ENCODE measurements at places on chromosomes 2 and 18.

- no peak for DNase-seq
Measured at GRCh38 chr18:29383311-29384273, 1206.7 kb upstream of the CDH2 start.

- DNase-seq: no peak
Measured at GRCh38 chr2:69211048-69211447, 176.0 kb downstream of the GFPT1 start.

- DNase-seq: peak; percentile 46
Measured at GRCh38 chr2:156334496-156335478, 2.3 kb upstream of the NR4A2 start.

DNA sequence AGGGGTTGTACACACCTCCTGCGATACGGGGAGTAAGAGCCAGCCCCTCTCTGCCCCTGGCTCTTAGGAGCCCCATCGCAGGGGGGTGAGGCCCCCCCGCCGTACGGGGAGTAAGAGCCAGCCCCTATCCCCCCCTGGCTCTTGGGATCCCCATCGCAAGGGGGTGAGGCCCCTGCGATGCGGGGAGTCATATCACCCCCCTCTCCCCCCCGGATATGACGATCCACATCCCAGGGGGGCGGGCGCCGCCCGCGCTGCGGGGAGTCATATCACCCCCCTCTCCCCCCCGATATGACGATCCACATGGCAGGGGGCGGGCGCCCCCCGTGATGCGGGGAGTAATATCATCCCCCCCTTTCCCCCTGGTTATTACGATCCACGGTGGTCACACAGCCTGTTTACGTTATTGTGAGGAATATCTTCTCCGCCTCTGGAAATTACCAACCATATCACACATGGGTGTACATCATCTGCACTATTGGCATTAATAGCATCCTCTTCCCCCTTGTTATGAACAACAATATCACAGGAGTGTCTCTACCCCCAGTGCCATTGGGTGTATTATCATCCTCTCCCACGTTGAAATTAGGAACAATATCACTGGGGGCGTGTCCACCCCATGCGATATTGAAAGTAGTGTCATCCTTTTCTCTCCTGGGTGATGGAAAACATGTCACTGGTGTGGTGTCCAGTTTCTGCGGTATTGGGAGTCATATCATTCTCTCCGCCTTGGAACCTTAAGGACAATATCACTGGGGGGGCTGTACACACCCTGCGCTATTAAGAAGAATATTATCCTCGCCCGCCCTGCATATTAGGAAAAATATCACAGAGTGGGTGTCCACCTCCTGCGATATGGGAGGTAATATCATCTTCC, 24.7 kb upstream of the NAGK start:
- DNase-seq: no peak

DNA sequence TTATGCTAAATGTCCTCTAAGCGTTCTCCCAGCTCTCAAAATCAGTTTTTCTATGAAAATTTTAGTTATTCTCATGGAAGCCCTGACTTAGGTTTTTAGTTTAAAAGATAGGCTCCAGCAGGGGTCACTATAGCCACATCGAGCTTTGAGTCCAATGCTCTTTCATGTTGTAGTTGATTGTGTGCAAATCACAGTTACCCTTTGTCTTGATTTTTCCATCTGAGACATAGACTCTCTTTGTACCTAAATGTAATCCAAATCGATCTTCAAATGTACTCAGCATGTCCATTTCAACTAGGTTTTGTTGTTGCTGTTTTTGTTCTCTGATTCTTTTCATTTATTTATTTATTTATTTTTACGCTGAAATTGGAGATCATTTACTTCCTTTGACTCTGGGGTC, 26.4 kb upstream of the MSTN start:
- peak; percentile 48 for DNase-seq

GRCh38 chr2:241734467-241735208, at the start of gene D2HGDH:
Gene D2HGDH (plus strand): TSS chr2:241734630. CDS start chr2:241735225, 595 bp downstream.
- DNase-seq: peak; percentile 94

- DNase-seq: no peak
Measured at GRCh38 chr2:133053541-133053940, 383.5 kb upstream of the LYPD1 start.

DNA sequence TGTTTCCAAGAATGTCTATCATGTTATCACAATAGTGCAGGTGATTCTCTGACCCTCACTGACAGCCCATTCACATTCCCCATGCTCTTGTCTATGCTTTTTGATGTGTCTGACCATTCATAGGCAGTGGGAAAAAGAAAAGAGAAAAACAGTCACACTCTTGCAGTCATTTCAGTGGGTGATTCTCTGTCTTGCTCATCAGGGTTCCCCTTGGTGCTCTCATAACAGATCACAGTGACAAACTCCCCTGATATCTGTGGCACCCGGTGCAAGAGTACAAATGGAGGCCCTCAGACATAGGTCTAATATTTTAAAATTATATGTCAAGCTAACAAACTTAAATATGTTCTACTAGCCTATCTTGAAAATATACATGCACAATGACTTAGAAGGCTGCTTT, 72.7 kb upstream of the PPP1CB start:
- DNase-seq: no peak

- peak; percentile 18 for DNase-seq
Measured at GRCh38 chr2:111118981-111119821, 1.5 kb upstream of the BCL2L11 start.

GRCh38 chr18:23992089-23992940, 22.2 kb upstream of the TTC39C start:
- DNase-seq: no peak

DNA sequence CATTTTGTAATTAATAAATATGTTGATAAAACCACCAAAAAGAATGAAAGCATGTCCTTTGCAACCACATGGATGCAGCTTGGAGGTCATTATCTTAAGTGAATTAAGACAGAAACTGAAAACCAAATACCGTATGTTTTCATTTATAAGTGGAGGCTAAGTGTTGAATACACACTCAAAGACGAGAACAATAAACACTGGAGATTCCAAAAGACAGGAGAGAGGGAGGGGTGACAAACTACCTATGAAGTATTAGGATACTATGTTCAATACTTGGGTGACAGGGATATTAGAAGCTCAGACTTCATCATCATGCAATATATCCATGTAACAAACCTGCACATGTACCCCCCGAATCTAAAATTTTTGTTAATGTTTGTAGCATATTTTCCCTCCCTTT, 7.0 kb downstream of the ERLEC1 start:
- no peak for DNase-seq

GRCh38 chr2:177727577-177728398, 335.2 kb downstream of the AGPS start:
- no peak for DNase-seq

DNA sequence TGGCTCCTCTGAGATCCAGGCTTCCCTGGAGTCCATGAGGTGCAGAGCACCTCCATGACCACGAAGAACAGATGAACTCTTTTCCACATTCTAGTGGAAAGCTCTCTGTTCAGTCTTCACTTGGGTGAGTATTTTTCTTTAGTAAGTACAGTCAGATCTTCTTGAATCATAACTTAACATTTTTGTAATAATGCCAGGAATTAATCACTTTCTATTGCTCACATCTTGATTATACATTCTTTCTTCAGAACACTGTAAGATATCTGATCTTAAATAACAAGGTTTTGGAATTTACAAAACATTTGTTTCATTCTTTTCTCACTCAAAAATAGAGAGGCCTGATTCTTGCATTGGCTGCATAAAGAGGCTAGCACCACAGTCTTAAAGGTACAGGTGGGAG, 45.4 kb upstream of the RND3 start:
- no peak for DNase-seq

GRCh38 chr2:168529900-168530561, 74.0 kb downstream of the CERS6 start:
- DNase-seq: no peak

- no peak for DNase-seq
Measured at GRCh38 chr2:224722250-224722649, 6.1 kb upstream of the CCDC195 start.

DNA sequence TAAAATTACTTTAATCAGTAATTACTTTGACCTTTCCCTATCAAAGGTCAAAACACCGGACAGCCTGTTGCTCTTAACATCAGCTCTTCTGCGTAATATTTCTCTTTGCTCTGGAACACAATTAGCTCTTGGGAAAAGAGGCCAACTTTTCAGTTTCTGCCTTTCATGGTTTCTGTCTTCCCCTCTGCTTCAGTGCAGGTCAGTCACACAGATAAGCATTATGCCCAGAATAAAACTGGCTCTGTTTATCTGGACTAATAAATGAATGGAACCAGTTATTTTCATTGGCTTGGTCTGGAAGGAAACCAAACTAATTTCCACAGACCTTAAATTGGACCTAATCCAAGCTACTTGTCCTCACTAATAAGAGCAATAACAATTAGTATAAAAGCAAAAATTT, 26.2 kb upstream of the GALNT3 start:
- no peak for DNase-seq

- no peak for DNase-seq
Measured at GRCh38 chr2:152094014-152094413, 4.8 kb downstream of the CACNB4 start.

DNA sequence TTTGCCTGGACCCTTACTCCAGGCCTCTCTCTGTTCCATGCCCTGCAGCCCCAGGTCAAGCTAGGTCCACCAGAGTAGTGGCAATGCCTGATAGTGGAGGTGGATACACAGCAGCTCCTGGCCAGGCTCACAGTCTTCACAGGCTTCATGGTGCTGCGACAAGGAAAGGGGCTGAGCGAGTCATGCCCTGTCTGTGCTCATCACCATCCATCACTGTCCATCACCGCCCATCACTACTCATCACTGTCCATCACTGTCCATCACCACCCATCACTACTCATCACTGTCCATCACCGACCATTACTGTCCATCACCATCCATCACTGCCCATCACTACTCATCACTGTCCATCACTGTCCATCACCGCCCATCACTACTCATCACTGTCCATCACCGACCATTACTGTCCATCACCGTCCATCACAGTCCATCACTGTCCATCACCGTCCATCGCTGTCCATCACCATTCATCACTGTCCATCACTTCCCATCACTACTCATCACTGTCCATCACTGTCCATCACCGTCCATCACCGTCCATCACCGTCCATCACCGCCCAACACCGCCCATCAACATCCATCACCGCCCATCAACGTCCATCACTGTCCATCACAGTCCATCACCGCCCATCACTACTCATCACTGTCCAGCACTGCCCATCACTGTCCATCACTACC, 57.1 kb upstream of the OTOS start:
- no peak for DNase-seq

- DNase-seq: no peak
Measured at GRCh38 chr2:60400462-60401246, 152.8 kb downstream of the BCL11A start.

- DNase-seq: no peak
Measured at GRCh38 chr2:48276626-48277025, 253.3 kb upstream of the STON1 start.

DNA sequence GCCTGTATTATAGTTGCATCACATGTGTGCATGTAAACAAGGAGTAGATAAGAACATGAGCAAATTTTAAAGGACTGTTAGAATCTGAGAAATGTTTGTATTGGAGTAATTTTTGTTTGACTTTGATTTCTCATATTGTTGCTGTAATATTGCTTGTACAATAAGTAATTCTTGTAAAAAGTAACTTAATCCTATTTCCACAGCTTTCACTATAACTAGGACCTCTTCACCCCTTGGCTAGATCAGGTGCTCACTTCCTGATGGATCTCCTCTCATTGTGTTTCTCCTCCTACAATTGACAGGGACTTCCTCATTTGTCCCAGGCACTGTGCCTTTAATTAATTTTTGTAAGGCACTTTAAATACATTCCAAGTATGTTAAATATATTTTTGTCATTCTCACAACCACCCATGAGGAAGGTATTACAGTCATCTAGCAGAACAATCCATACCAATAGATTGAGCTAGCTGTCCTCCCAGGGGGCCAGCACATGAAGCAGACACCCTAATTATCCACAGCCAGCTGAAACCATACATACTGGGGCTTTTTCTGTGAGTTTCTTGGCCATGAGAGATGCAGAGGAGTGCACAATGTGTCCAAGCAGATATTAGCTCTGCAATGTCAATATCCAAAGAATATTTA, 359.5 kb upstream of the ACVR2A start:
- no peak for DNase-seq

DNA sequence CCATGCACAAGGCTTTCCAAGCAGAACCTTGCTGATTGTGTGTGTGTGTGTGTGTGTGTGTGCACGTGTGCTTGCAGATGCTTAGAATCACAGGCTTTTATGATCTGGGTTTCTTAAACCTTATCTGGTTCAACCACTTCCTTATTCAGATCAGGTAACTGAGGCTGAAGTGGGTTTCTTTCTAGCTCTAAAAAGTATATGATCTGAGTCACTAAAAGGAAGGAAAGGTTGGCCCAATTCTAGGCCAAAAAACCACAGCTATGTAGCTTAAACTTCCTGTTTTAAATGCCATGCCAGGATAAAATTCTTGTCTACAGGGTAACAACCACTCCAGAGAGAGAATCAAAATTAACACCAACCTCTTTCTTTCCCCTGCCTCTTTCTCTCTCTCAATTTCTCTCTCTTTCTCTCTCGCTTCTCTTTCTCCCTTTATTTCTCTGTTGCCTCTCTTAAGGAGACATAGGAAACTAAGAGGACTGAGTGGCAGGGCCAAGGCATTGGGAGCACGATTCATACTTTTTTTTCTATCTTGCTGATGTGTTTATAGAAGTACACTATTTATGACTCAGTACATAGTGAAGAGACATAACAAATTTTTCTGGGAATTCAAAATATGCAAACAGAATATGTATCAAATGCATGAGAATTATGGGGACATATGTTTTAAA, 140.3 kb downstream of the TRIB2 start:
- DNase-seq: no peak

DNA sequence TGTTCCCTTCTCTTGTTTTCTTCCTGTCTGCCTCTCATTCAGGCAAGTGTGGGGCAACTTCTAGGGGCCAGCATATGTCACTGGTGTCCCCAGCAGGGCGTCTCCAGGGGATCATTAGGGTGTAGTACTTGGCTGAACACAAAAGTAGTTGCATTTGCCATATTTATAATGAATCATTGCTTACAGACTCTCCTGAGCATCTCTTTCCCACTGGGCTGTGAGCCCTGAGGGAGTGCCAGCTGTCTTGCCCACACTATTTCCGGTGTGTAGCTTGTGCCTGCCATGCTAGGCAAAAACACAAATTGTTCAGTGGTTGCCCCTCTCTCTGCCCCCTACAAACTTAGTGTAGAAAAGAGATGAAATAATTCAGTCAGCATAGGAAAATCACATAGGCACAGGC, 40.8 kb upstream of the SCLY start:
- no peak for DNase-seq

DNA sequence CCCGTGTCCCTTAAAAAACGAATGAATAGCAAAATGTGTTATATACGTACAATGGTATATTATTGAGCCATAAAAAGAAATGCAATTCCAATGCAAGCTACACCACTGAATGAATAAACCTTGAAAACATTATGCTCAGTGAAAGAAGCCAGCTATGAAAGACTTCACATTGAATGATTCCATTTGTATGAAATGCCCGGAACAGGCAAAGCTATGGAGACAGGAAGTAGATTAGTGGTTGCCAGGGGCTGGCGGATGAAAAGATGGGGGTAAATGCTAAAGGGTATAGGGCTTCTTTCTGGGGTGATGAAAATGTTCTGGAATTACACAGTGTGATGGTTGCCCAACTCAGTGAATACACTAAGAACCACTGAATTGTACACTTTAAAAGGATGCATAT, 113.3 kb downstream of the NOL10 start:
- DNase-seq: no peak

- DNase-seq: no peak
Measured at GRCh38 chr2:100272841-100273329, 49.4 kb downstream of the LONRF2 start.

GRCh38 chr18:21262979-21263378, 20.9 kb downstream of the GREB1L start:
- DNase-seq: peak; percentile 14

GRCh38 chr18:74918276-74918790, 290.6 kb downstream of the PTGR3 start:
- no peak for DNase-seq
